ENCODE measurements at places on chromosomes 3 and 15. TPM values are rescaled to one million over a fixed set of nuclear protein-coding genes. Genes with fewer than 3 reads are reported as not detected.

DNA sequence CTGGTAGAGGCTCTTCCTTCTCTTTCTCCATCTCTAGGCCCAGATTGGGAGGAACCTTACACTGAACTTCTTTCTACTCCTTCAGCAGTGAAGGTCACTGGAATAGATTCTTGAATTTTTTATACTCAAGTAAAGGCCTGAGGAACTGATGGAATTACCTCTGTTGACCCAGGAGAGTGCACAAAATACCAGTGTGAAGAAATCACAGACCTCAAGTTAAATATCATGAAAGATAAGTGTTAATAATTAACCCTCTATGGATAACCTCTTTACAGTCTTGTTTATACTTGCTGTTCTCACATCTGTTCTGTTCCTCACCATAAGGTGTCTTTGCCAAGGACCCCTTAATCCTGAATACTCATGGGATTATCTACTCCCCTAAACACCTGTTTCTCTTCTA is 244.4 kb upstream of the STAC start:
- no peak for DNase-seq

FBXO40 gene
- not detected for total RNA-seq

DNA sequence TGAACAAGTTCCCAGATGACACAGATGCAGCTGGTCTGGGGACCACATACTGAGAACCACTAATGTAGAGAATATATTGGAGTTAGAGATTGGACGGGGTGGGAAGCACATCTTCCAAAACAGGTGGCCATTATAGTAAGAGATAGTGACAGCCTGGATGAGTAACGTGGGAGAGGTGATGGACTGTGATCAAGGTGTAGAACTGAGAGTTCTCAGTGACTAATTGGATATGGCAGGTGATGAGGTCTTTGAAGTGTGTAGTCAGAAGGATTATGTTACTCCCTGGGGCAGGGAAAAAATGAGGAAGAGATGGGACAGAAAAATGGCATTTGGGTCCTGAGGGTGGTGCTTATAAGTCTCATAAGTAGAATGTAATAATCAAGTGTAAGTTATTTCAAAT is 66.6 kb downstream of the KCNMB2 start:
- DNase-seq, result no peak

GRCh38 chr15:76197703-76198455 is 113.4 kb downstream of the ETFA start:
- DNase-seq, result peak; percentile 73

- no peak for DNase-seq
These were observed 82.3 kb downstream of the LRTM1 start for GRCh38 chr3:54845551-54845950.

RNF7 gene
- total RNA-seq, result 82.2 TPM

- no peak for DNase-seq
These were observed 168.9 kb downstream of the RAP2B start for GRCh38 chr3:153330901-153331300.

GRCh38 chr3:50442945-50443579 is 60.4 kb downstream of the CACNA2D2 start:
- DNase-seq, result no peak

KBTBD12 gene
- 1.1 TPM for total RNA-seq

GRCh38 chr3:55641964-55642363 is 154.9 kb upstream of the WNT5A start:
- DNase-seq, result no peak

ELL3 gene
- total RNA-seq, result 7.0 TPM

- no peak for DNase-seq
These were observed 74.3 kb downstream of the HMG20A start for GRCh38 chr15:77494964-77495363.

APBA2 gene
- total RNA-seq, result not detected

- no peak for DNase-seq
These were observed 512.2 kb upstream of the PPP2R3A start for GRCh38 chr3:135453326-135453725.

U2SURP gene
- total RNA-seq, result 126 TPM

- DNase-seq, result peak; percentile 81
These were observed 607.9 kb upstream of the KCNMB2 start for GRCh38 chr3:177928172-177928873.

DNA sequence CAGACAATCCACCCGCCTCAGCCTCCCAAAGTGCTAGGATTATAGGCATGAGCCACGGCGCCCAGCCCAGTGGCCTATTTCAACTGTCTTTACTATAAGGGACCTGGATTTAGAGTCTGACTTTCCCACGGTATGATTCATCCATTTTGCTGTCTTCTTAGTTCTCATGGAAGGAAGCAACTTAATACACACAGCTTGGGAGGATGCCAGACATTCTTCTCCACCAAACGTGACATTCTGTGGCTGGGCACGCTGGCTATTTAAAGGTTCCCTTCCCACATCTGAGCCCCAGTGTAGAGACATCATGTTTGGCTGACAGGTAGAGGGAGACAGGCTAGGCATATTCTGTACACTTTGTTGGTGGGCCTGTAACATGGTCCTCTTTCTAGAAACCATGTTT is 26.2 kb downstream of the FAM43A start:
- peak; percentile 99 for DNase-seq

DNA sequence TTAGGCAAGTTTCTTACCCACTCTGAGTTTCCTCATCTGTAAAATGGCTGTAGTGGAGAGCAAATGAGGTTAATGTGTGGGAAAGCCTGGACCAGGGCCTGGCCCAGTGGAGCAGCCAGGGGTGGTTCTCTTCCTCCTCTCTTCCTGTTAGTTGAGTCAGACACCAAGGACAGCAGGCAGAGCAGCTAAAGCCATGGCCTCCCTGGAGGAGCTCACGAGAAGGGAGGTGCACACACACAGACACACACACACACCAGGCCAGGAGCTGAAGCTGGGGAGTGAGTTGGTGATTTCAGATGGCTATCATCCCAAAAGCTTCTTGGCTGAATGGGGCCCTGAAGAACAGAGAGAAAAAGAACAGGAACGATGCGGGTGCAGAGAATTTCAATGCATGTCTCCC is 33.2 kb upstream of the TSPAN3 start:
- no peak for DNase-seq

VEPH1 gene
- 4.0 TPM for total RNA-seq

DNA sequence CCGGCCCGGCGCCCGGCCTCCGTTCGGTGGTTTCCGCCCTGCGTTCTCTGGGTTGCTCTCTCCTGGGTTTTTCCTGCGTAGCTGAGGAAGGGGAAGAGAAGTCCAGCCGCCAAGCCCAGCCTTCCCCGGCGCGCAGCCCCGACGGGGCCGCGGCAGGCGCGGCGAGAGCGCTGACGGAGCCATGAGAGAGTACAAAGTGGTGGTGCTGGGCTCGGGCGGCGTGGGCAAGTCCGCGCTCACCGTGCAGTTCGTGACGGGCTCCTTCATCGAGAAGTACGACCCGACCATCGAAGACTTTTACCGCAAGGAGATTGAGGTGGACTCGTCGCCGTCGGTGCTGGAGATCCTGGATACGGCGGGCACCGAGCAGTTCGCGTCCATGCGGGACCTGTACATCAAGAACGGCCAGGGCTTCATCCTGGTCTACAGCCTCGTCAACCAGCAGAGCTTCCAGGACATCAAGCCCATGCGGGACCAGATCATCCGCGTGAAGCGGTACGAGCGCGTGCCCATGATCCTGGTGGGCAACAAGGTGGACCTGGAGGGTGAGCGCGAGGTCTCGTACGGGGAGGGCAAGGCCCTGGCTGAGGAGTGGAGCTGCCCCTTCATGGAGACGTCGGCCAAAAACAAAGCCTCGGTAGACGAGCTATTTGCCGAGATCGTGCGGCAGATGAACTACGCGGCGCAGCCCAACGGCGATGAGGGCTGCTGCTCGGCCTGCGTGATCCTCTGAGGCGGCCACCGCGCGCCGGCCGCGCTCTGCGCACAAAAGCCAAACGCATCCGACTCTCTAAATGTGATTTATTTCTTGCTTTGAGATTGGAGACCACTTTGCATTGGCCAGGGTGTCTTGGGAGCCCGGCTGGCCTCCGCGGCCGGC is 727 bp downstream of the RAP2B start:
- no peak for DNase-seq

DNA sequence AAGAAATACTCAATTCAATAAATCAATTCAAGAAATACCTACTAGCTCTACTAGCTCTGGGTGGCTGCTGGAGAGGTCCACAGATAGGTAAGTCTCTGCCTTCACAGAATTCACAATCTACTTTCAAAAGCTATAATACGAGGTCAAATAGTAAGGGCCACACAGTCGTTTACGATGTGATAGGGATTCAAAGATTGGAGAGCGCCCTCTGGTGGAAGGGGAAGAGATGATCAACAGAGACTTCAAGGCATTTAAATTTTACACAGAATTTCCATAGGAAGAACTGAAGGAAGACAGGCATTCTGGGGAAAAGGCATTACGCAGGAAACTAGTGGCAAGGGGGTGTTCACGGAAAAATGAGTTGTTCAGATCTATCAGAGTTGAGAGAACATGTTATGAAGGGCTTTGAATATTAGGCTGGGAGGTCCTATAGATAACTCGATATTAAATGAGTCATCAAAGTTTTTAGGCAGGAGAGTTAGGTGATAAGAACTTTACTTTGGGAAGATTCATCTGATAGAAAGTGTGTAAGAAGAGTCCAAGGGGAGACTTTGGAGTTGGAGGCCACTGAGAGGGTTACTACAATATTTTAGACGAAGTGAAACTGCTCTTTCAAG is 128.8 kb downstream of the FRMD5 start:
- peak; percentile 52 for DNase-seq

GRCh38 chr15:65393091-65393490 is 15.3 kb upstream of the IGDCC3 start:
- DNase-seq, result no peak

- DNase-seq, result no peak
These were observed 10.9 kb upstream of the CD200R1L start for GRCh38 chr3:112857526-112857925.

HTR3C gene
- total RNA-seq, result not detected

GRCh38 chr3:143332026-143332425 is 212.5 kb downstream of the CHST2 start:
- no peak for DNase-seq

GRCh38 chr3:94990952-94991705 is 928.3 kb downstream of the NSUN3 start:
- no peak for DNase-seq

GRCh38 chr15:75727851-75728715 is 15.4 kb upstream of the CSPG4 start:
- DNase-seq, result no peak

DNA sequence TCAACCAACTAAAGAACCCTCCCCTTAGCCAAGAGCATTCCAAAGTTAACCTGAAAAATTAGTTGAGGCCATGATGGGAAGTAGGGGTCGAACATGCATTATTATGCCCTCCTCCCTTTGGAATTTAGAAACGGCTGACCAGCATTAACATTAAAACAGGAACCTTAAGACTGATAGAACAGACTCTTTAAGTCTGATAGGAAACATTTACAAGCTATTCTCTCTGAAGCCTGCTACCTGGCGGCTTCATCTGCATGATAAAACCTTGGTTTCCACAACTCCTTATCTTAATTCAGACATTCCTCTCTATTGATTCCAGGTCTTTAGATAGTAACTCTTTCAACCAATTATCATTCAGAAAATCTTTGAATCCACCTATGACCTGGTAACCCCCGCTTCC is 331.0 kb downstream of the CGGBP1 start:
- DNase-seq, result no peak

MKRN3 gene
- total RNA-seq, result 26.1 TPM

HCN4 gene
- total RNA-seq, result not detected

DNA sequence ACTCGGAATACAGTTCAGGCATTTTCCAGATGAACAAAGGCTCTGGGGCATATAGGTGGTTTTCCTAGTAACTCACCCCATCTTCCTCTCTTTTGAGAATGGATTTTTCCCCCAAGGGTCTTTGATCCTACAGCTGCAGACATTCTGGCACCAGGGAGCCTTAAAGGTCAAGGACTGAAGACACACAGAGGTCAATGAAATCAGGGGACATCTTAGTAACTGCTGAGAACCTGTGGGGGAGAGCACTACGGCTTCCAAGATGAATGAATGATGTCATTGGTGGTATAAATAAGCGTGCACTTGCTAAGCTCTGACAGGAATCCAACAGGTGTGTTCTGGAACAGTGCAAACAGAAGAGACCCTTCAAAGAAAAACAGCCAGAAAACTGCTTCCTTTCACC is 36.3 kb downstream of the TMEM212 start:
- DNase-seq, result no peak

DNA sequence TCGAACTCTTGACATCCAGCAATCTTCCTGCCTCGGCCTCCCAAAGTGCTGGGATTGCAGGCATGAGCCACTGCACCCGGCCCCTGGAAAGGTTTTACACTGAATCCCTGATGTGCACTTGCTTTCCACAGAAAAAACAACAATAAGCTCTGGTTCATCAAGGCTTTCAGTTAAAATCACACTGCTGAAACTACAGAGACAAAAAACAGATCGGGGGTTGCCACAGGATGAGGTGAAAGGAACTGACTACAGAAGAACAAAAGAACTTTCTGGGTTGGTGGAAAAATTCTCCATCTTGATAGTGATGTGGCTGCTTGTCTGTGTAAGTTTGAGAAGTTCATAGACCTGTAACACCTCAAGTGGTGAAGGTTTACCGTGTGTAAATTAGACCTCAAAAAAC is 2.9 kb downstream of the RAB43 start:
- DNase-seq, result no peak

DNA sequence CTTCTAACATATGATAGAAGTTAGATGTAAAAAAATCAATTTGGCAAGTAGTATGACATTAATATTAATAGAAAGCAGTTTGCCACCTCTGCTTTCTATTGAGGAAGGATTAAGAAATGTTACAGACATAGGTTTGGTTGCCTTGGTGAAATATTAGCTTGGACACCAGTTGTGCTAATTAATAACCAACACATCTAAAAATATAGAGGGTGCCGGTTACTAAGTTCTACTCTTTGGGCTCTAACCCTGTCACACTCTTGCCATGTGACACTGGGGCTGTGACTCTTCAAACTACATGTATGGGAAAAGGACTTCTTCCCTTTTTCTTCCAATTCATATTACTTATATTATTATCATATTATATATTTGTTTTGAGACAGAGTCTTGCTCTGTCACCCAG is 64.4 kb downstream of the TRIM71 start:
- no peak for DNase-seq

- no peak for DNase-seq
These were observed 663.7 kb downstream of the AGBL1 start for GRCh38 chr15:86743283-86743903.

GRCh38 chr3:197958346-197958745 is 1.7 kb upstream of the LMLN start:
- DNase-seq, result peak; percentile 33

KCTD6 gene
- 7.8 TPM for total RNA-seq

GRCh38 chr3:127734754-127735473 is 62.2 kb downstream of the ABTB1 start:
- peak; percentile 66 for DNase-seq

GRCh38 chr15:78369161-78369560 is 29.0 kb downstream of the CRABP1 start:
- DNase-seq, result no peak

DNA sequence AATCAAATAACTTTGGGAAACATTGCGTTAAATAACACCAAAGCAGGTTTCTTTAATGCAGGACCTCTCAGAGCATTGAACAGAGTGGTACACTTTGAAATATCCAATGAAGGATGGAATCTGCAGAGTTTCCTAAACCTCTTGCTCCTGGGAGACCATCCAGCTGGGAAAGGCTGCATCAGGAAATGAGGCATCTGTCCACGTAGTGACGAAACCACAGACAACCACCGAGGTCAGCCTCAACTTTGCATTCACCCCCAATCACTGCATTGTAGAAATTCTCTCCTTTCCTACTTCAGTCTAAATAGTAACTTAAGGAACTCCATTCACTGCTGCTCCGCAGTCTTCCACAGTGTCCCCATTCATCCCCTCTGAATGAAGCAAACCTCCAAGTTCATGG is 41.5 kb upstream of the CDV3 start:
- no peak for DNase-seq

Measured in PC-9 (cell line).